Psoas muscle (tissue), 8 donors: ENCODE measurements at places on chromosomes 6 and 20. TPM values are rescaled to one million over a fixed set of nuclear protein-coding genes. Genes with fewer than 3 reads are reported as not detected.

- no peaks in the 10 kb centered on the region for H3K4me1 ChIP-seq
- H3K27me3 ChIP-seq: peaks cover 10% of the 10 kb centered on the region
- no peak for DNase-seq
- no peaks in the 10 kb centered on the region for H3K36me3 ChIP-seq
- H3K4me3 ChIP-seq: no peak overlapping the region
These were observed 2.1 kb downstream of the KHDRBS2 start for GRCh38 chr6:62283796-62284411.

- no peaks in the 10 kb centered on the region for H3K4me1 ChIP-seq
- DNase-seq: no peak
- H3K27me3 ChIP-seq: no peaks in the 10 kb centered on the region
- H3K27ac ChIP-seq: no peak overlapping the region
These were observed 129.0 kb upstream of the TNFAIP3 start for GRCh38 chr6:137737836-137738596.

- no peaks in the 10 kb centered on the region for H3K27me3 ChIP-seq
- no peak overlapping the region for H3K27ac ChIP-seq
These were observed 22.8 kb downstream of the SCML4 start for GRCh38 chr6:107801173-107801886.

DNA sequence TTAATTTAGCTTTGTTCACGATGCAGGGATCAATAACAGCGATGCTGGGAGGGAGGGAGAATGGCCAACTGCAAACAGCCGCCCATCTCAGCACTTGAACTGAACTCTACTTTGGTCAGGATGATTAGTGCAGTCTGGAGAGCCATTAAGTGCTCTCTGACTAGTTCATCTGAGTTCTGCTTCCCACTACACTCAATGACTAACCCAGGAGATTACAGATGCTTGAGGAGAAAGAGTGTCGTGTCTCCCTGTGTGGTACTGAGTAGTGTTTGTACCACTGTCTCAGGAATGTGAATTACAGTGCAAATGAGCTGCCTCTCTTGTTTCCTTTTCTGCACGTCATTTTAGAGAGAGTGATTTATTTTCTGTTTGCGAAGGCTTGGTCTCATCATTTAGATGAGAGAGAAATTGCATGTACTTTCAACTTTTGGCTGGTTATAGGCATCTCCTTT lies 23.5 kb downstream of the CARMIL1 start:
- no peaks in the 10 kb centered on the region for H3K36me3 ChIP-seq
- no peaks in the 10 kb centered on the region for H3K4me1 ChIP-seq
- no peak overlapping the region for H3K4me3 ChIP-seq
- H3K27me3 ChIP-seq: no peaks in the 10 kb centered on the region
- H3K27ac ChIP-seq: no peak overlapping the region

- H3K27ac ChIP-seq: no peak overlapping the region
- H3K27me3 ChIP-seq: no peaks in the 10 kb centered on the region
- no peak for DNase-seq
- H3K36me3 ChIP-seq: no peaks in the 10 kb centered on the region
- H3K4me3 ChIP-seq: no peak overlapping the region
These were observed 375.7 kb upstream of the MARCKS start for GRCh38 chr6:113481458-113481857.

- no peak overlapping the region for H3K27ac ChIP-seq
- H3K36me3 ChIP-seq: no peaks in the 10 kb centered on the region
- no peak overlapping the region for H3K4me3 ChIP-seq
- no peak for DNase-seq
These were observed 68.5 kb downstream of the FYN start for GRCh38 chr6:111804627-111805235.

DNA sequence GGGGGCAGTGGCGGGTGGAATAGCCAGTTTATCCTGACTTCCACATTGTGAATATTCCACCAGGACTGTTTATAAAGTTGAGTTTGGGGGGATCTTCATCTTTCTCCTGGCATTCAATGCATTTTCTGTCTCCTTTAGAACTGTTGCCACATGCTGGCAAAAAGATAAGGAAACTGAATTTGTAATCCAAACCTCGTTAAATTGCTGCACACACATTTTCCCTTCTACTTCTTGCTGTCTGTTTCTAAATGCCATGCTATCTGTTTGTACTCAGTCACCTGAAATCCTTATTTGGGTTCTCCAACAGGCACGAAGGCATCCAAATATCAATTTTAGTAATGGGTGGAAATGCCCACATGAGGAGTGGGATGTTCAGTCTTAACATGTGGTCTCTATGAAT lies 180.2 kb upstream of the CCN2 start:
- H3K36me3 ChIP-seq: no peaks in the 10 kb centered on the region
- H3K4me1 ChIP-seq: no peaks in the 10 kb centered on the region
- no peak for DNase-seq
- no peaks in the 10 kb centered on the region for H3K27me3 ChIP-seq

Gene ADGRB3
- 0.32 TPM for total RNA-seq
